ENCODE measurements at places on chromosomes 3 and 15. TPM values are rescaled to one million over a fixed set of nuclear protein-coding genes. Genes with fewer than 3 reads are reported as not detected.

The PLSCR2 gene
- 0.61 TPM for total RNA-seq

DNA sequence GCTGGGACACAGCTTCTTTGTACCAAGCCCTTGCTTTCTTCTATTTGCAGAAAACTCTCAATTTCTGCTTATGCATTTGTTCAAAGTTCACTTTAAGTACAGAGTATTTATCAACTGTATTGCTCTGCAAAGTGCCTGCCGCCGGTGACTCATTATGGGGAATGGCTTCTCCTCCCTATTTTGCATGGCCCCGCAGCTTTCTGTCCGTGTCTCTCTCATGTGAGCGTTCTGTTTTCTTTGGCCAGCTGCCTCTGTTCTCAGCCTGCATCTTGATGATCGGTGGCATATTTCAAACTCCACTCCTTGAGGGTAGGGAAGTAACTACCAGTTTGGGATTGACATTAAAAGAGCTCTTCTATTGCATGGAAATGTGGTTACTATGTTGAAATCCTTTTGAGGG is 28.6 kb upstream of the ST8SIA2 start:
- H3K36me3 ChIP-seq = no peaks in the 10 kb centered on the region
- no peak overlapping the region for H3K4me3 ChIP-seq
- no peaks in the 10 kb centered on the region for H3K27me3 ChIP-seq
- H3K4me1 ChIP-seq = no peaks in the 10 kb centered on the region
- H3K27ac ChIP-seq = no peak overlapping the region
- no peak for DNase-seq

DNA sequence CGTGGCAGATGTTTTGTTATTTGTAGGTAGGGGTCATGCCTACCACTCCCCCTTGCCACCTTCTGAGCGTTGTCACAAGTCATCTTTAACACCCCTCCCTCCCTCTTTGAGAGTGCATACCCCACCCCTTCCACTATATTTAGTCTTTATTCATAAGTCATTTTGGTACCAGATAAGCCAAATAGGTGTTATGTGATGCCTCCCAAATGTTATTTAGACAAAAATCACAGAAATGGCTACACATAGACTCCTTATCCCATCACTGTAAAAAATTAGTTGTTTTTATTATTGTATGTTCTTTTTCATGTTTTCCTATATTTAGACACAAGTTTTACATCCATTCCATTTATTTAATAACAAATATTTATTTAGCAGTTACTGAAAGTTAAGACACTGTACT is 93.1 kb downstream of the IL1RAP start:
- H3K4me1 ChIP-seq = no peaks in the 10 kb centered on the region

The ACVR2B gene
- total RNA-seq = 4.2 TPM

DNA sequence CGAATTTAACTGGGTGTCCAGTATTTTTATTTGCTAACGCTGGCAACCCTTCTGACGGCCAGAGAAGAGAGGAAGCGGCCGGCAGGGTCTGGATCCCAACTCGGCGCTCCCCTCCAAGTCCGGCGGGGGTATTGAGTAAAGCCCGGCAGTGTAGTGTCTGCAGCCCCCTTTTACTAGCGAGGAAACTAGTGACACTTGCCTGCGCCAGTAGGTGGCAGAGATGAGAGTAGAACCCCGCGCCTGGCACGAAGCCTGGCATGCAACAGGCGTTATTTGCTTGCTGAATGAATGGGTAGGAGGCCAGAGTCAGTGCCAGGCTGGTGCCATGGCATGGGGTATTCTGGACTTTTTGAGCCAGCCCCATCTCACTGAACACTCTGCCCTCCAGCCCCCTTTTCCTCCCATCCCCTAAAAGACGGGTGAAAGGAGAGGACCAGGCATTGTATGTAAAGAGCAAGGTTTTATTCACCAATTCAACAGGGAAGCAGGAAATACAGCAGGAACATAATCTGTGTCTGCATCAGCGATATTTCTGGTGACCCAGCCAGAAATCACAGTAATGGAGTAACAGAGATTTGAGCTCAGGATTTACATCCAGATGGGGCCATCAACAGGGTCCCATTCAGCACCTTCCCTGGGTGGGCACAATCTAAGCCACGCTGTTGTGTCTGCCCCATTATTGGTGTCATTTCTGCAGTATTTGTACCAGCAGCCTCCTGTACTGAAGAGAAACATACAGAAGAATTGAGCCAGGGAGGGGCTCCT is 788 bp upstream of the WDR73 start:
- H3K27me3 ChIP-seq = no peaks in the 10 kb centered on the region
- H3K27ac ChIP-seq = peak overlapping the region; percentile 61
- peaks cover 36% of the 10 kb centered on the region for H3K4me1 ChIP-seq
- peak; percentile 82 for DNase-seq
- peak overlapping the region; percentile 93 for H3K4me3 ChIP-seq
- H3K36me3 ChIP-seq = no peaks in the 10 kb centered on the region

DNA sequence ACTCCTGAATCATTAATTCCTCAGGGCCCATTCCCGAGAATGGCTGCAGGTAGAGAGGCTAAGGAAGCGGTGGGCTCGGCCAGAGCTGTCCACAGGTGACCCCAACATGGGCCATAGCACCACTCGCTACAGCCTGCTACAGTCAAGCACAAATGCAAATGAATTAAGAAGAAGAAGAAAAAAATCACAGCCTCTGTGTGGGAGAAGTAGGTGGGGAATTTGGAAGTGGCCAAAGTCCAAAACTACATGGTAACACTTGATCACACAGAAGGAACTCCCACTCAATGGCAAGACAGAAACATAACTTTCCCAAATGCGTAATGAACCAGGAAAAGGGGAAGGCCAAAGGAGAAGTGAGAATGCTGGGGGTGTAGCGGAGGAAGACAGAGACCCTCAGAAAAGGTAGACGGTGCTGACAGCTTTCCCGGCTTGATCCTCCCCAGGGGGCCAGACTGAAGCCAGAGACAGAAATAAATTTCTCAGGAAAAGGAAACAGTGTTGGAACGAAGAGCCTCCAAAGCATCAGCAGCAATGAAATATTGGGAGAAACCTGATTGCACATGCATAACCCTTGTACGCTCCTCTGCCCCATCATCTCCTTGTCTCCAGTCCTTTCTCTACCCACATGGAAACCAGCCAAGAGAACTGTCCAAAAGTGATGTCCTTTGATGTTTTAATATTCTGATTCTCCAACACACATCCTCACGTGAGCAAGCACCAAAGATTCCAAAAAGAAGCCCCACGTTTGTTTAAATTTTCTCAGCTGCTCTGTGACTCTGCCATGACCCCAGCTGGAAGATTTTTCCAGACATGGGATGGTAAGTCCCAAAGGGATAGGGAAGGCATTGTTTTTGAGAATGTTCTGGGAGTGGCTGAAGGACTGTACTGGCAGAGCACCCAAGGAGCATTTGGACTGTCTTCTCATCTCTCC is 107.6 kb downstream of the OXNAD1 start:
- peak; percentile 85 for DNase-seq
- H3K4me3 ChIP-seq = no peak overlapping the region
- peak overlapping the region; percentile 62 for H3K27ac ChIP-seq
- no peaks in the 10 kb centered on the region for H3K27me3 ChIP-seq

- no peaks in the 10 kb centered on the region for H3K27me3 ChIP-seq
- H3K4me3 ChIP-seq = no peak overlapping the region
- no peak overlapping the region for H3K27ac ChIP-seq
- H3K36me3 ChIP-seq = no peaks in the 10 kb centered on the region
- no peaks in the 10 kb centered on the region for H3K4me1 ChIP-seq
- DNase-seq = no peak
Measured at GRCh38 chr3:189898559-189899153, 222.0 kb downstream of the P3H2 start.

The DHX30 gene
- total RNA-seq = 81.8 TPM

DNA sequence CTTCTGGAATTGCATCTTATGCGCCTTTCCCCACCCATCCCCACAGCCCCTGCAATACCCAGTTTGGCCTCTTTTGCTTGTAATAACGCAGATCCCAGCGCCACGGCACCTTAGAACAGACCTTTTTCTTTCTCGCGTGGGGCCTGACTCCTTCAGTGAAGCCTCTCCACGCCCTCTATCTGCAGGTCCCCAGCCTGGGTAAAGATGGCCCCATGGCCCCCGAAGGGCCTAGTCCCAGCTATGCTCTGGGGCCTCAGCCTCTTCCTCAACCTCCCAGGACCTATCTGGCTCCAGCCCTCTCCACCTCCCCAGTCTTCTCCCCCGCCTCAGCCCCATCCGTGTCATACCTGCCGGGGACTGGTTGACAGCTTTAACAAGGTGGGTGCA is 594 bp downstream of the CRELD1 start:
- H3K4me3 ChIP-seq = peak overlapping the region; percentile 54
- H3K36me3 ChIP-seq = no peaks in the 10 kb centered on the region
- H3K27me3 ChIP-seq = no peaks in the 10 kb centered on the region

- H3K27me3 ChIP-seq = no peaks in the 10 kb centered on the region
- no peaks in the 10 kb centered on the region for H3K36me3 ChIP-seq
- peaks cover 6% of the 10 kb centered on the region for H3K4me1 ChIP-seq
- no peak overlapping the region for H3K4me3 ChIP-seq
Measured at GRCh38 chr3:160393346-160394008, 5.5 kb downstream of the IFT80 start.

GRCh38 chr3:98977520-98977919 is 76.0 kb upstream of the DCBLD2 start:
- no peaks in the 10 kb centered on the region for H3K4me1 ChIP-seq
- no peaks in the 10 kb centered on the region for H3K36me3 ChIP-seq
- DNase-seq = no peak
- H3K4me3 ChIP-seq = no peak overlapping the region
- no peaks in the 10 kb centered on the region for H3K27me3 ChIP-seq

The RYR3 gene
- total RNA-seq = not detected

The FEZF2 gene
- not detected for total RNA-seq

GRCh38 chr3:141454906-141455602 is 31.8 kb upstream of the RASA2 start:
- H3K4me1 ChIP-seq = peaks cover 12% of the 10 kb centered on the region
- H3K27ac ChIP-seq = no peak overlapping the region
- DNase-seq = peak; percentile 75
- no peaks in the 10 kb centered on the region for H3K36me3 ChIP-seq
- no peak overlapping the region for H3K4me3 ChIP-seq

The GP5 gene
- total RNA-seq = 0.22 TPM

The HGD gene
- total RNA-seq = 0.91 TPM

The BNC1 gene
- total RNA-seq = not detected

DNA sequence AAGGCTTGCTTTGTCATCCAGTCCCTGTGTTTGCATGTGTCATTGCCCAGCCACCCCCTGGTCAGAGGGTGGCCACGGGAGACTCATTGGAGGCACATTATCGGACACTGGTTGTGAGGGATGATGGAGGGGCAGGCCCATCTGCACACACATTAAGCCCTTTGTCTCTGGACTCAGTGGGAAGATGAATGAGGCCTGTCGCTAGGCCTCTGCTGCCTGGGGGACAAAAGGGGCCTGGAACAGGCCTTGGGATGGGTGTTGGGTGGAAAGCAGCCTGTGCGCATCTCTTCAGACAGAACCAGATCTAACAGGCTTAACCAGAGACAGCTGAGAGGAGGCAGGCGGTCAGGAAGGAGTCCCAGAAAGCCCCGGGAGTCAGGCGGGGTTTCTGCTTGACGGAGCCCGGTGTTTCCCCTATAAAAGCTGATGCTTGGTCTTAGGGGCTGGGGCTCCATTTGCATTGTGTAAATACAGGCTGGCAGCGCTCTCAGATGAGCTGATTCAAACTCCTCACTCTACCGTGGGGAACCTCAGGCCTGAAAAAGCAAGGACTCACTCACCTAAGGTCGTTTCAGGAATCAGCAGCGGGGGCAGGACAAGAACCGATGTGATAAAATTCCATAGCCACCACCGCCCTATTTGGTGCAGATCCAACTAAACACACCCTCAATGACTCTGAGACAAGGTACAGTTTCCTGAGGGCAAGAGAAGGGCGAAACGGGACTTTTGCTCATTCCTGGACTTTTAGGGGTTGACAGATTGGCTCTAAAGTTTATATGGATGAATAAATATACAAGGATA is 17.1 kb upstream of the SKIC8 start:
- no peak overlapping the region for H3K4me3 ChIP-seq
- DNase-seq = no peak
- no peaks in the 10 kb centered on the region for H3K36me3 ChIP-seq
- H3K27me3 ChIP-seq = no peaks in the 10 kb centered on the region
- no peaks in the 10 kb centered on the region for H3K4me1 ChIP-seq
- no peak overlapping the region for H3K27ac ChIP-seq

DNA sequence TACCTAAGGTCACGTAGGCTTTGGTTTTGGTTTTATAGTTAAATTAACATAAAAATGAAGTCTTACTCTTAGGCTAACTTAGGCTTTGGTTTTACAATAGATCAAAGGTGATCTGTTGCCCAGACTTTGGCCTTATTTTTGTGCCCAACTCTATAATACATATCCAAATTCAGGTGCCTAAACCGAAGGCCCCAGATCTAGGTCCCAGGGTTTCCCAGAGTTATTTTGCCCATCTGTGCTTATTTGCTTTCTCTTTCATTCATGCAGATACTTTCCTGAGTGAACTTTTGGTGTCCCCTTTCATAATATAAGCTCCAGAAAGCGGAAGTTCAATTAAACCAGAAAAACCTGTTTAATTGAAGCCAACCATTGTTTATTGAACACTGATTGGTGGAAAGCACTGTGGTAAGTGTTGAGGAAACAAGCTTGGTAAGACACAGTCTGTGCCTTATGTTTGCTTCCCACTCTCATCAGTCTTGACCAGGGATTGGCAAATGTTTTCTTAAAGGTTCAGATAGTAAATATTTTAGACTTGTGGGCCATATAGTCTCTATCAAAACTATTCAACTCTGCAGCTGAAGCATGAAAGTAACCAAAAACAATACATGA is 209.7 kb downstream of the WDR72 start:
- H3K27me3 ChIP-seq = no peaks in the 10 kb centered on the region
- H3K4me3 ChIP-seq = no peak overlapping the region
- no peaks in the 10 kb centered on the region for H3K36me3 ChIP-seq
- DNase-seq = no peak
- H3K27ac ChIP-seq = no peak overlapping the region

DNA sequence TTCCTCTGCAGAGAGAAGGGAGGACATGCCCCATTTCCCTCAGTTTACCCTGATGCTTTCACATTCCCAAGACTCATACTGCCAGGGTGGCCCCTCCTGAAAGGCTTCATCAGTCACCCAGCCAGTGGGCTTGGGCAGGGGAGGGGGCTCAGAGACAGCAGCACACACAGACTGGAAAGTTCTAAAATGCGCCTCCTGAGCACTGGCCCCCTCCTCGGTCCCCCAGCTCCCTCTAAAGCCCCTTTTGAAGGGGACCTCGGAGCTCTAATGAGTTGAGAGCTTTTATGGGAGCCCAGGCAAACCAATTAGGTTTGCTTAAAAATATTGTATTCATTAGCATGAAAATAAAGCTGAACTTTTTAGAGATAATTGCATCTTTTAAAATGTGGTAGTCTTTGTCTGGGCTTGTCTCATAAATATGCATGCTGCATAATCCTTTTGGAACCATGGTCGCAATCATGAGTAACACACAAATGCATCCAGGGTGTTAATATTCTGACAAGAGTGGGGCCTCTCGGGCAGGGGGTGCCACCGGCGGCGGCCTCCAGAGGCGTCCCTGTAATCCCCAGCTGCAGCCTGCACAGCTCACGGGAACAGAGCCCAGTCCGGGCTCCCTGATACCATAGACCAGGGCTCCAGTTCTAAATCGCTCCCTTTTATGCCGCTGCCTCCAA is 78.5 kb downstream of the RPLP1 start:
- H3K4me3 ChIP-seq = no peak overlapping the region
- H3K4me1 ChIP-seq = no peaks in the 10 kb centered on the region
- H3K36me3 ChIP-seq = no peaks in the 10 kb centered on the region
- no peak overlapping the region for H3K27ac ChIP-seq

The C3orf20 gene
- 0.34 TPM for total RNA-seq

The DPPA4 gene
- total RNA-seq = 3.3 TPM

Data from B cell (primary cell).